ENCODE measurements at places on chromosomes 4 and X.

GRCh38 chrX:55489314-55490009 lies at the start of gene USP51:
Gene USP51 (minus strand): TSS chrX:55489848. CDS start chrX:55488939, 909 bp downstream.
- DNase-seq, result no peak

DNA sequence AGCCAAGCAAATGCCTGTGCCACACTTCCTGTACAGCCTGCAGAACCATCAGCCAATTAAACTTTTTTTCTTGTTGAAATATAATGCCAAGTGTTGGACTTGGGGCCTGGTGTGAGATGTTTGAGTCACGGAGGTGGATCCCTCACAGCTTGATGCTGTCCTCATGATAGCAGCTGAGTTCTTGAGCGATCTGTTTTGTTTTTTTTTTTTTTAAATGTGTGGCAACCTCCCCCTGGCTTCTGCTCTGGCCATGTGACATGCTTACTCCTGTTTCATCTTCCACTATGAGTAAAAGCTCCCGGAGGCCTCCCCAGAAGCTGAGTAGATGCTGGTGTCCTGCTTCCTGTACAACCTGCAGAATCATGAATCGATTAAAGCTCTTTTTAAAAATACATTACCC lies 973.3 kb upstream of the FTHL17 start:
- DNase-seq, result no peak

DNA sequence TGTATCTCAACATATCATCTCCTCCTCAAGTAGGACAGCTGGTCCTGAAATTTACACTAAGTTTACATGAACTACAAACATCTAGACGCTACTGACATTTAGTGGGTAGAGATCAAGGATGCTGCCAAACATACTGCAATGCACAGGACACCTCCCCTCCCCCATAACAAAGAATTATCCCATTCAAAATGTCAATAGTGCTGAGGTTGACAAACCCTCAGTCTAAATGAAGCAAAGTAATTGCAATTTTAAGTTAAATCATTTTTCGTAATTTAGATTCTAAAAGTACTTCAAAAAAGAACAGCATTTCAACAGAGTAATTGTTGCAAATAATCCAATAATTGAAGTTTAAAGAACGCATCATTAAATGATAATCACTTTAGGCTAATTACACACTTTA lies 1.2 kb downstream of the PRMT9 start:
- DNase-seq, result no peak

DNA sequence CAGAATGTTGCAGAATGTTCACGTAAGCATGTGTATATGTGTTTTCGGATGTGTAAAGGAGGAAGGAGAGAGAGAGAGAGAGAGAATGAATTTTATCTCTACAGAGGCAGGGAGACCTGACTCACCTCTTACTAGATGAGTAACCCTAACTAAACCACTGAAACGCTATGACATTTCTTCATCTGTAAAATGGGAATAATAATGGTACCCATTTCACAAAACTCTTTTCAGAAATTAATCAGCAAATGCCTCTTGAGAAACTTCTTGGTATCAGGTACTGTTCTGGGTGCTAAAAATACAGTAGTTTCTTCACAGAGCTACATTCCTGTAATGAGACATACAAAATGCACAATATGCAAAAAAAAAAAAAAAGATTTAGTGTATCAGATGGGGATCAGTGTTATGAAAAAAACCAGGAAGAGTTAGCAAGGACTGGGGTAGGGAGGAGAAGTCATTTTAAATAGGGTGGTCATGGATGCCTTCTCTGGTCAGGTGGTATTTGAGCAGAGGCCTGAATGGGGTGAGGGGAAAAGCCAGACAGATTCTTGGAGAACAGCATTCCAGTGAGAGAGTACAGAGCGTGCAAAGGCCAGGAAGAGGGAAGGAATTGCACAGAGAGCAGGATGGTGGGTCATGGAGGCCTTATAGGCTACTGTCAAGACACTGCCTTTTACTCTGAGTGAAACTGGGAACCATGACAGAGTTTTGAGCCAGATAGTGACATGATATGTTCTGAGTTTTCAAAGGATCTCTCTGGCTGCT lies 84.9 kb upstream of the SPANXB1 start:
- DNase-seq, result no peak

DNA sequence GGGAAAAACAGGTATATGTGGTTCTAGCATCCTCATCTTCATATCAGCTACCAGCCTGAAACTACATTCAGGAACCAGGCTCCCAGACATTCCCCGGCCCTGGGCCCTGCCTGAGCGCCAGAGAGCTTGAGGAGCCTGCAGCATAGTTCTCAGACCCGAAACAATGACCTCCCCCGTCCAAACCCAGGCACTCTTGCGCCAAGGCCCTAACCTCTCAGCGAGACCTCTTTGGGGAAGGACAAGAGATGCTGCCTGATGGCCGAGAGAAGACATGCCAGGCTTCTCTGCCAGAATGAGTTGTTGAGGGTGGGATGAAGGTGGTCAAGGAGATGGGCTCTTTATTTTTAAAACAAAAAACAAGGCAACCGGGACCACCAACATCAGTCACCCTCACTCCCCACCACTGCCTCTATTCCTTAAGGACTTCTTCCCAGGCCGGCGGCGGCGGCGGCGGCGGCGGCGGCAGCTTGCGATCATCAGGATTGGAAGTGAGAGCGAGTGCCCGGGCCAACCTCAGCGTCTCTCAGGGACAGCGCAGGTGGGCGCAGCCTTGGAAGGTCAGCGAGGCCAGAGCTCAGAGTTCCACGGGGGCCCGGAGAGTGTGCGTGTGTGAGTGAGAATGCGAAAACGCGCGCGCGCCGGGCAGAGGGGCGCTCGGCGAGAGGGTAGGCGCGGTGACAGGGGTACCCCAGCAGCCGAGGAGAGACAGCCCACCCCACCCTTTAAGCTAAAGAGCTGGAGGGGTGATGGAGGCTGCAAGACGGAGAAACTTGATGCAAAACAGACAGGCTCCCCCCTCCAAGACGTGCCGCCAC lies 601 bp downstream of the INPP4B start:
- peak; percentile 5 for DNase-seq

- no peak for DNase-seq
Measured at GRCh38 chr4:1043651-1044468, 32.4 kb downstream of the FGFRL1 start.

DNA sequence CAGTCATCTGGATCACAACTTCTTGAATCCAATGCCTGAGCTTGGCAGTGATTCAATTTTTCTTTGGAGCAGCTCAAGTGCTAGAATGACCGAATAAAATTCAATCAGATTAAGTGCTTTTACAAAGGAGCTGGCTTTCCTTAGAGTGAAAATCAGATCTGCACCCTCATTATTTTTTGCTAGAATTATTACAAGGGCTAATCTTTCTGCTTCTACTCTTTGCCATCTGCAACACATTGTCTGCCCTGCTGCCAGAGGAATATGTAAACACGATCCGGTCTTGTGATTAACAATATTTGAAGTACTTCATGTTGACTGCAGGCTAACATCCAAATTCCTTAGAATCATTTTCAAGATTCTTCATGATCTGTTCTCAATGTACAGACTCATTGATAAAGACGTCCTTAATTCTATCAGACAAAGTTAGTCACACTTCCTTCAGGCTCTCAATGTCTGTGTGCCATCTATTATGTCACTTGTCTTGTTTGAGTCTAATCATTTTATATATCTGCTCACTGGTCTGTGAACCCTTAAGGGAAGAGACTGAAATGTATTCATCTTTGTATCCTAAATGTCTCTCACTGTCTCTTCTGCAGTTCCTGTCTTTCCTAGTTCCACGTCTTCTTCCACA lies 531.2 kb downstream of the GALNTL6 start:
- no peak for DNase-seq

GRCh38 chr4:23888421-23889319 lies 1.2 kb downstream of the PPARGC1A start:
- DNase-seq, result no peak

GRCh38 chrX:97594646-97595224 lies 711.0 kb downstream of the RPA4 start:
- no peak for DNase-seq

DNA sequence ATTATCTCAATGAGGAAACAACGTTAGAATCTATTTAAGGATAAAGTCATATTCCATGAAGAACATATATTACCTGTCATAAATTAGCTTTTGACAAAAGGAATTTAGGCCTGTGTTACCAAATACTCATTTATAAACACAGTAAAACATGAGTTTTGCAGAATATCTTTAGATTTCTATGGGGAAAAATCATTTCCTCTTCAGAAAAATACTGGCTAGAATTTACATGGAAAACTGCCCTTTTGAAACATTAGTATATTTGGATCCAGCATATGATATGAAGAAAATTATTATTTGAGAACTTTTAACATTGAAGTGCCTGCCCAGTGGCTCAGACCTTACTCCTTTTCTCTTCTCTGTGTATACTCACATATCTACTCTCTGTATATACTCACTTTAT lies 131.4 kb upstream of the NEIL3 start:
- no peak for DNase-seq

GRCh38 chr4:98470831-98471230 lies 187.6 kb downstream of the TSPAN5 start:
- DNase-seq, result no peak

DNA sequence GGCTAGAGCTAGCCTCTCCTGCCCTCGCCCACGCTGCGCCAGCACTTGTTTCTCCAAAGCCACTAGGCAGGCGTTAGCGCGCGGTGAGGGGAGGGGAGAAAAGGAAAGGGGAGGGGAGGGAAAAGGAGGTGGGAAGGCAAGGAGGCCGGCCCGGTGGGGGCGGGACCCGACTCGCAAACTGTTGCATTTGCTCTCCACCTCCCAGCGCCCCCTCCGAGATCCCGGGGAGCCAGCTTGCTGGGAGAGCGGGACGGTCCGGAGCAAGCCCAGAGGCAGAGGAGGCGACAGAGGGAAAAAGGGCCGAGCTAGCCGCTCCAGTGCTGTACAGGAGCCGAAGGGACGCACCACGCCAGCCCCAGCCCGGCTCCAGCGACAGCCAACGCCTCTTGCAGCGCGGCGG lies at the start of gene AR:
Gene AR (plus strand): TSS at position 204 of the 400 bp plus-strand sequence. CDS start 1,126 bp downstream, outside the sequence.
- no peak for DNase-seq

DNA sequence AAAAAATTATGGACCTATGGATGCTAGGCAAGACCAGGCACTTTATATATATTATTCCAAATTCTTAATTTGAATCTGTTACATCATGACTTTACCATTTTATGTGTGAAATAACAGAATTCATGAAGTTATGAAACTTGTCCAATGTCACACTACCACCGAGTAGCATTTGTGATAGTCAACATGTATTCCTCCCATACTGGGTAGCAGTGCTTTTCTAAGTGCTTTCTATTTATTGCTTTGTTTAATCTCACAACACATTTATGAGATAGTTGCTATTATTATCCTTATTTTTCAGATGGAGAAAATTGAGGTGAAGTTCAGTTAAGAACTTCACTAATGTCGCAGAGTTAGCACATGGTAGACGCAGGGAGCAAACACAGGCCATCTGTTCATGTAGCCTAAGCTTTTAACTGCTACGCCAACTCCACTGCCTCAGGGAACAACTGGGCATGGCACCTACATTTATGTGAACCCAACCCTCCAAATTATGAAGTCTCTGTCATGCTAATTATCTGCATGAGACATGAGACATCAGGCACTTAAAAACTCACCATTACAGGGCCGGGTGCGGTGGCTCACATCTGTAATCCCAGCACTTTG lies 20.8 kb downstream of the GUCY1A1 start:
- no peak for DNase-seq

- no peak for DNase-seq
Measured at GRCh38 chr4:138035781-138036258, 206.3 kb downstream of the SLC7A11 start.

GRCh38 chr4:184807797-184808712 lies 17.7 kb downstream of the ACSL1 start:
- DNase-seq, result no peak

- no peak for DNase-seq
Measured at GRCh38 chr4:94307231-94307871, 35.3 kb downstream of the HPGDS start.

GRCh38 chrX:48958635-48959094 lies 1.3 kb upstream of the OTUD5 start:
- DNase-seq, result no peak
